ENCODE measurements at places on chromosomes 2 and 18.

- DNase-seq = no peak
Measured at GRCh38 chr18:59690996-59691395, 6.2 kb downstream of the CCBE1 start.

DNA sequence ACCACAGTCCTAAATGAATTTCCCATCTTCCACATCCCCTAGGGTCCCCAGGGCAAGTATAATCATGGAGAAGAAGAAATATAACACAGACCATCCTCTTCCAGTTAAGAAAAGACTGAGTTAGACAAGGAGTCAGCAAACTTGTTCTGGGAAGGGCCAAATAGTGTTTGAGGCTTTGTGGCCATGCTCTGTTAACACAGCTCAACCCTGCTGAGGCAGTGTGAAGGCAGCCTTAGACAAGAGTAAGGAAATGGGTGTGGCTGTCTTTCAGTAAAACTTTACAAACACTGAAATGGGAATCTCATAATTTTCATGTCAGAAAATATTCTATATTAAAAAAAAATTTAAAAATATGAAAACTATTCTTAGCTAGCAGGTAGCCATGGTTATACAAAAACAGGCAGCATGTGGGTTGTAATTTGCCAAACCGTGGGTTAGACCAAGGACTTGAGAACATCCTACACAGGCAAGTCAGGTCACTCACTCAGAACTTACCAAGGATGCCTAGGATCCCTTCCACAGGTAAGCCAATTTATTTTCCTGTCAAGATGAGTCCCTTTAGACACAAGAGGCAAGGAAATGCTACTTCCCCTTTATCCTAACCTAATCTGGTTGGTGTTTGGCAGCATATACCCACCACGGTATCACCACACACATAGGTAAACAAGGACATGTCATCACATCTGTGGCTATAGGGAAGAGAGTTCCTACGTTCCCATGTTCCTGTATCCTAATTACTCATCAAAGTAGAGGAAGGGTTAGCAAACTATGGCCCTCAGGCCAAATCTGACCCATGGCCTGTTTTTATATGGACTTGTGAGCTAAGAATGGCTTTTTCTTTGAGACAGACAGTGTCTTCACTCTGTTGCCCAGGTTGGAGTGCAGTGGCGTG is 31.9 kb downstream of the C2orf74 start:
- no peak for DNase-seq

DNA sequence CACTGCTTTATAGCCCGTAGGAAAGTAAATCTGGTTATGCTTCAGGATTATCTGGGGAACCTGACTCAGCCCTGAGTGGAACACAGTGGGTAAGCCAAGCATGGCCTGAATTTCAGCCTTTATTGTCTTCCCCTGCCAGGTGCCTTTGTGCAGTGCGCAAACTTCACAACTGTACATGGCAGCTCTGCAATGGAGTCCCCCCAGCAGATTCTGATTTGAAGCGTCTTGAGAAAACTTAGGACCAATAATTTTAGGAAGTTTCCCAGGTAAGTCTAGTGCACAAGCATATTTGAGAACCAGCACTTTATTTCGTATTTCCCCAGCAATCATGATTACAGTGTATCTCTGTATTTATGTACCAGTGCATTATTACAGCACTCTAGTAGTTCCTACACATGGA is 112.1 kb upstream of the ARL4C start:
- DNase-seq = no peak

DNA sequence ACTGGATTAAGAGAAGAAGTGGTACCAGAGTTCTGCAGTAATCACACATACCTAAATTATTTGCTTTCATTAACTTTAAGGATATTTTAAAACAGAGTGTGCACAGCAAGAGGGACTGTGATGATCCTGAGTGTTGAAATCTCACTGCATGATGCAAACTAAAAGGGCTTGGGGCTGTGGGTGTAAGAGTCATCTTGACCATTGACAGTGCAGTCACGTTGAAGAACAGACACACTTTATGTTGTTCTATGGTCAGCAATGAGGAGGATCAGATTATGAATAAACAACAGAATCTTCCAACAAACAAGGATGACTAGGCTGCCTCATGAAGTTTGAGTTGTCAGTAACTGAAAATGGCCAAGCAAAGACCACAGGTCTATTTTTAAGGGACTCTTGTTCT is 87.2 kb upstream of the GALNT5 start:
- DNase-seq = peak; percentile 48

GRCh38 chr2:128813352-128814034 is 494.8 kb upstream of the HS6ST1 start:
- no peak for DNase-seq

- no peak for DNase-seq
Measured at GRCh38 chr18:48621240-48621639, 82.4 kb downstream of the CTIF start.

DNA sequence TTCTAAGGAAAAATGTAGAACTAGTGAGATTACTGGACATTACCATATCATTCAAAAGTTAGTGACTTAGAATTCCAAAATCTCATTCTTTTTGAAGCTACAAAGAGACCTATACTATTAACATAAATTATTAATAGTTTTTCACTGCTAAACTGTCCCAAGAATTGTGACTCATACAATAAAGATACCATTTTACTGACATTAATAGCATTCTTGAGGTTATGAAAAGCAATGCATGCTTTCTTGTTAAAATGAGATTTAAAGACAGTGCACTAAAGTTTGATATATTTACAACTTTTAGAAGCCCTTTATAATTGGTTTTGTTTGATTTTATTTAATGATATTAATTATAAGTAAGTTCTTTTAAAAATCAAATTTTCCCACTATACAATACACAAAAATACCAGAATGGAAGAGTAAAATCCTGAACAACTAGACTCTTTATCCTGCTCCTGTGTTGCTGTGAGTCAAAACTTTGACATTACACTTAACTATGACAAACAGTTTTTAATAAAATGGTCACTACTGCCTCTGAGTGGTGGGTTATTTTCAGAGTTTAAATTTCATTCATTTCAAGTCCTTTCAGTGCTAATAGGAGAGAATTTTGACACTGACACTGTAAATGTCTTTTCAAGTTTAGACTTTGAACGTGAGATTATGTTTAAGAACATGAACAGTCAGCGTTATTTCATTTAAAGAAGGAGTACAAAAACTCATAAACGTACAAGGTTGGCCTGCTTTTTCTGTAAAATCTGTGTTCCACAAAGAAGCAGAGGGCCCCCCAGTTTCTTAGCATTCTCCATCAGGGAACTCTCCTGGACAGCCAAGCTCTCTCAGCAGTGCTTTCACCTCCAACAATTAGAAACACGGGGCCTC is 54.5 kb downstream of the FAM124B start:
- DNase-seq = no peak

- DNase-seq = no peak
Measured at GRCh38 chr2:95062242-95063085, 37.0 kb downstream of the MAL start.

DNA sequence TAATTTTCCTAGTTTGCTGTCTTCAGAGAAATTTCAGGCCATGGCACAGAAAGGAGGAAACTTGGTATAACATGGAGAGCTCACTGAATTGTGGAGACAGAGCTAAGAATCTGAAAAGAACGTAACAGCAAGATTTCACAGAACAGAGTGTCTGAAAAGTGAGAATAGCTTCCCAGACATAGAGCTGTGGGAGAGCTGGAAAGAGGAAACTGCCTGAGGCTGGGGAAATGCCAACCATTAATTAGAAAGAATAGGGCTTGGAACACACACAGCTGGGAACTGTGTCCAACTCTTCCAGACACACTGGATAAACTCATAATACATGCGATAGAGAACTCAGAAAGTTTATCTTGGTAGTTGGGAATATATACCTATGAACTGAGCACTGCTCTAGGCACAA is 51.6 kb upstream of the KYNU start:
- DNase-seq = no peak

DNA sequence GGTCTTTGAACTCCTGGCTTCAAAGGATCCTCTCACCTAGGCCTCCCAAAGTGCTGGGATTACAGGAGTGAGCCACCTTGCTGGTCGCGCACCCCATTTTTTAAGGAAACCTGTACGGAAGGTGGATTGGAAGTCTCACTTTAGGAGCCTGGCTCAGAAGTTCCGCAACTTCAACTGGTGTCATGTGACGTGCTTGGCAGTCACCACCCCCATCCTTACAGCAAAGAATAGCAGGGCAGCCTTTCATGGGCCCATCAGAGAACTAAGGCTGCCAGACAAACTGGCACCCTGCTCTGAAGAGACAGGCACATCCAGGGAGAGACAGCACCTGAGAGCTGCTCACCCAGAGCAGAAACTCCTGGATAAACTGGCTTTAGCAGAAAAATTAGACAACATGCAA is 3.3 kb upstream of the SLC66A2 start:
- DNase-seq = peak; percentile 42

DNA sequence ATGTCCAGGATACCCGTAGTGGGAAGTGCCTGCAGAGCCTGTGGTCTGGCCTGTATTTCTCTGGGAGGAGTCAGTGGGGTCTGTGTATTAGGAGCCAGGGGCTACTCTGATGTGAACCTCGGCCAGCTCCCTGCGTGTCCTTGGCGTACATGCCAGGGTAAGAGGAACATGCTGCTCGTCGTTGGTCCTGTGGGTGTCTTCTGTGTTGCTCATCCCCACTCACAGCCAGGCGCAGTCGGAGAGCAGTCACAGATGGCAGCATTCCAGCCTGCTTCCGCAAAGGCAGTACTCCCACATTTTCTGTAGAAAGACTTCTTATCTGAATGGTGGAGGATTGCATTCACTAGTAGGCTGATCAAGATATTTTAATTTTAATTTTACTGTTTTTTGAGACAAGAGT is 84.9 kb downstream of the DGKD start:
- DNase-seq = no peak

GRCh38 chr2:3641841-3642421 is 16.1 kb upstream of the ALLC start:
- DNase-seq = no peak

- DNase-seq = no peak
Measured at GRCh38 chr2:208983486-208983885, 440.4 kb upstream of the MAP2 start.

DNA sequence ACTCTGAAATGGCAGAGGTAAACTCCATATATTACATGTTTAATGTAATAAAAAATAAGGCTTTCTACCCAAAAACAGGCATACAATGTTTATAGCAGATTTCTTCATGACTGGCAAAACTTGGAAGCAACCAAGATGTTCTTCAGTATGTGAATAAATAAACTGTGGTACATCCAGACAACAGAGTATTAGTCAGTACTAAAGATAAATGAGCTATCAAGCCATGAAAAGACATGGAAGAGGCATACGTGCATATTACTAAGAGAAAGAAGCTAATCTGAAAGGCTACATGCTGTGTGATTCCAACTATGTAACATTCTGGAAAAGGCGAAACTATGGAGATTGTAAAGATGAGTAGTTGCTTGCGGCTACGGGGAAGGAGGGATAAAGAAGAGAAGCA is 97.4 kb downstream of the OSR1 start:
- DNase-seq = no peak

- DNase-seq = no peak
Measured at GRCh38 chr2:29060441-29060840, 13.9 kb downstream of the PCARE start.

DNA sequence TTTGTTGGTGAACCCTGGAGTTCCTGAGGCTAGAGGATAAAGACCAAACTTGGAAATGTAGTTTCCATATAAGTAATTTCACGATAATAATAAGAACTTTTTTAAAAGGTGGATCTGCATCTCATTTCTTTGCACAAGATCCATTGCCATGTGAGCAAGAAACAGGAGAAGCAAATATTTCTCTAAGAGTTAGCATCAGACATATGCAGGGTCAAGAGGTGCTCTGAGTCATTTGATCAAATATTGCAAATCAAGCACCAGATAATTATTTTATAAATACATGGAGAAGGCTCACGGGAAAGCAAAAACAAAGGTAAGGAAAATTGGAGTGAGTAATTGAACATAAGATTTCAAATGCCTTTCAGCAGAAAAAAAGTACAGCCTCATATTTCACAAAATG is 118.0 kb downstream of the DTNA start:
- DNase-seq = no peak

- DNase-seq = no peak
Measured at GRCh38 chr2:96584017-96584416, 47.5 kb downstream of the ARID5A start.

GRCh38 chr2:69642709-69643601 is 584 bp downstream of the AAK1 start:
- DNase-seq = peak; percentile 70

GRCh38 chr2:240996834-240997140 is 1.6 kb upstream of the SNED1 start:
- no peak for DNase-seq

DNA sequence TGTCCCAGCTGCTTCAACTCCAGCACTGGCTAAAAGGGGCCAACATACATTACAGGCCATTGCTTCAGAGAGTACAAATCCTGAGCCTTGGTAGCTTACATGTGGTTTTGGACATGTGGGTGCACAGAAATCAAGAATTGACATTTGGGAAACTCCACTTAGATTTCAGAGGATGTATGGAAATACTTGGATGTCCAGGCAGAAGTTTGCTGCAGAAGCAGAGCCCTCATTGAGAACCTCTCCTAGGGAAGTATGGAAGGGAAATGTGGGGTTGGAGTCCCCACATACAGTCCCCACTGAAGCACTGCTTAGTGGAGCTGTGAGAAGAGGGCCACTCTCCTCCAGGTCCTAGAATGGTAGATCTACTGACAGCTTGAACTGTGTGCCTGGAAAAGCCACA is 218.0 kb upstream of the CWC22 start:
- no peak for DNase-seq

DNA sequence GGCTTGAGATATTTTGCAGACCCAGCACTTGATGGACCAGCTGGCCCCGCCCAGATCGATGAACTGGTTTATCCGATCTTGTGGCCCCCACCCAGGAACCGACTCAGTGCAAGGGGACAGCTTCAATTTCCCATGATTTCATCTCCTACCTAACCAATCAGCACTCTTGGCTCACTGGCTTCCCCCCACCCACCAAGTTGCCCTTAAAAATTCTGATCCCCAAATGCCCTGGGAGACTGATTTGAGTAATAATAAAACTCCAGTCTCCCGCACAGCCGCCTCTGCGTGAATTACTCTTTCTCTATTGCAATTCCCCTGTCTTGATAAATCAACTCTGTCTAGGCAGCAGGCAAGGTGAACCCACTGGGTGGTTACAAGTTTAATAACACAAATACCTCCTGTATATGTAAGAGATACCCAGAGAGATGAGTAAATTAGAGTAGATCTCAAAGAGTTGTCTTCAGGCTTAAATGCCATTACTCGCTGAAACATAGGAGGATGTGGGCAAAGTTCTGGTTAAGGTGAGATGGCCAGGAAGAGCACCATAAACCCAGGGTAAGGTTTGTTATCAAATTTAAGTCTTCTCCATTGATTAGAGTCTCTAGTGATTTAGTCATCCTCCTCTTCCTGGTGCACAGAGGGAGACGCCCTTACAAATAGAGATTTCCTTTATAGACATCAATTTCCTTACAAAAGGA is 222.8 kb downstream of the ARL4C start:
- DNase-seq = no peak
